H1 (cell line): ENCODE measurements at places on chromosomes 1 and 21. TPM values are rescaled to one million over a fixed set of nuclear protein-coding genes. Genes with fewer than 3 reads are reported as not detected.

GRCh38 chr1:32239790-32240139 is 7.3 kb upstream of the FAM167B start:
- peak overlapping the region; percentile 91 for H3K4me3 ChIP-seq
- no peaks in the 10 kb centered on the region; the same call in 1 of the 2 replicates for H3K27me3 ChIP-seq
- DNase-seq: no peak
- peaks cover under 1% of the 10 kb centered on the region; the same call in 1 of the 2 replicates for H3K36me3 ChIP-seq

DNA sequence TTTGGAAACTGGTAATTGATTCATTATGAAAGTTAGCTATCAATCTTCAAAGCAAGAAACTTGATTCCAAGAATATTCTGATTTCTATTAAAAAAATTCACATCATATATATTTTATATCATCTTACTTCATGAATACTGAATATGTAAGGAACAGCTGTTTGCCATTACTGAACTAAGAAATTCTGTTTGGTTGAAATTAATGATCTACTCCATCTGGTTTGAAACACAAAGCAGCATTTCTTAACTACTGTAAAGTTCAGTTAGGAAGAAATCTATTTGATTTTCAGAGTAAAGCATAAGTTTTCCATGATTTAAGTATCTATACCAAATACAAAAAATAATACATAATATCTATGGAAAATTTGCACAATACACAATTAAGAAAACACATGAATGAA is 66.0 kb upstream of the SCYL3 start:
- no peaks in the 10 kb centered on the region for H3K27me3 ChIP-seq
- no peaks in the 10 kb centered on the region for H3K4me1 ChIP-seq
- H3K27ac ChIP-seq: no peak overlapping the region
- no peak overlapping the region for H3K4me3 ChIP-seq

- H3K4me1 ChIP-seq: peaks cover 13% of the 10 kb centered on the region
- H3K27me3 ChIP-seq: no peaks in the 10 kb centered on the region
- H3K36me3 ChIP-seq: 0 out of 2 replicates have a peak, but pooled peaks cover 5% of the 10 kb centered on the region
- peak overlapping the region; percentile 91 for H3K4me3 ChIP-seq
These were observed 1.2 kb downstream of the LBR start for GRCh38 chr1:225426395-225427234.

The MRPL55 gene
- polyA plus RNA-seq: 244 and 249 TPM in 2 replicates

The SPRR1B gene
- polyA plus RNA-seq: 0.16 and 0.23 TPM in 2 replicates
